ENCODE measurements at places on chromosomes 12 and 14.

DNA sequence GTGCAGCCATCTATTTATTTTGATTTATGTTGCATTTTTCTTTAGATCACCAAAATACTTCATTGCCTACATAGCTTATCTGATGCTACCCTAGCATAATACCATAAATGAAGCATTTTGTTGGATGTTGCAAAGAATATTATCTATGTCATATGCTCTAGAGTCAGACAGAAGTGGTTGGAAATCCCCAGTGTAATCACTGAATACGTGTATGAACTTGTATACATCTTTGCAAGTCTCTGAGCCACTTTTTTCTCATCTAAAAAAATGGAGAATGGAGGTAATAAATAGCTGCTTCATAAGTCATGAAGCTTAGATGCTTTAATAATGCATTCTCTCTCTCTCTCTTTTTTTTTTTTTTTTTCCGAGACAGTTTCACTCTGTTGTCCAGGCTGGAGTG, 18.5 kb downstream of the EVL start:
- no peak for DNase-seq

DNA sequence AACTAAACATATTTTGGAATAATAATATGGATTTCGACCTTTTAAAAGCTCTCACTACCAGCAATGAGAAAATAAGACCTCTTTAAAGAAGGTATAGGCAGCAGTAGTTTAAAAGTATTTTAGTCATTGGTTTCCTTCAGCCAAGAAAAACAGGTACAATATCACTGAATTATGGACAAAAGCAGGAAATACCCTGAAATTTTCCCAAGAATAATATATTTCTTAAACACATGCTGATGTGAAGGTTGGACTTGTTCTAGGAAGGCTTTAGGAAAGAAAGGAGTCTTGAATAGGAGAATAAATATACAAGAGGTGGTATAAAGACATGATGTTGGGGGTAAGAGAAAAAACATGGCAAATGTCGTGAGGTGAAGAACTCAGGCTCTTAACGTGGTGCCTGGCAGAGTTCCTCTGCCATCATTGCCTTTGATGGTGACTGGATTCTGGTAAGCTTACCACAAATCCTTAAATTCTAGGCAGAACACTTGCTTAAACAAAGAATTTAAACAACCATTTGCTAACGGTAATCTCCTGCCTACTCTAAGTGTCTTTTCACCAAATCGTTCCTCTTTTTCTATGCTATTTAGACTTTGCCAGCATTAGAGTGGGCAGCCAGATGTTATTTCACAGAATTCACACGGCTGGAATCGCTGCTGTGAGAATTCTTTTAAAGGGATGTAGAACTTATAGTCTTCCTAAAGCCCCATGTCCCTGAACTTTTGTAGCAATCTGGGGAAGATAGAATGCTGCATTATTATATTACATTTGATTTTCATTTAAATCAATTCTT, 11.9 kb upstream of the NUDT4 start:
- no peak for DNase-seq

DNA sequence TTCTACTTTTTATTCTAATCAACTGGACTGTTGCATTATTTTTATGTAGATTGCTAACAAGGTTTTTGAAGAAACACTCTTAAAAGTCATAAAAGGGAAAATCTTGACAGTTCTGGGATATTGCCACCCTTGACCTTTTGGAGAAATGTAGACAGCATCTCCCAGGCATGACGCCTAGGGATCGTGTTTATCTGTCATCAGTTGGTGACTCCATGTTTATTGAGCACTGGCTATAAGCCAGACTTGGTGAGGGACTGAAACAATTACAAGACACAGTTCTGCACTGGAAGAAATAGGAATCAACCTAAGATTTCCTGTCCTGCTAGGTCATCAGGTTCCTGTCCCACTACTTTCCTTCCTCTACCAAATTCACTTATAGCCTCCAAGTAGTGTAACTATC, 34.5 kb downstream of the HMGA2 start:
- no peak for DNase-seq

DNA sequence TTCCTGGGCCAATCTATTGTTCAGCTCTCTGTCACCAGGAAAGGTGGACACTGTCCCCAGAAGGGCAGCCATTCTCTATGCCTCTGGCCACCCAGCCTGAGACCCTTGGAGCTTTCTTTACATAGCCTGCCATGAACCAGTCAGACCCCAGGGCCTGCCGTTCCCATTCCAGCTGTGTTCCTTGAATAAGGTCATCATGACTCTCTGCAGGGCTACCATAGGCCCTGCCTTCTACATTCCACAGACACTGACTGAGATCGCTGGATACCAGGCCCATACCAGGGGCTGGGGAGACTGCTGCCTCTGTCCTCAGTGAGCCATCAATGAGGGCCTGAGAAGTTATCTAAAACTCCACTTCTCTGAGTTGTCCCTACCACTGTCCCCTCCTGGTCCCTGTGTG, 75.5 kb downstream of the SYNE3 start:
- no peak for DNase-seq

- no peak for DNase-seq
These were observed 8.1 kb downstream of the CARMIL3 start for GRCh38 chr14:24059841-24060388.

GRCh38 chr12:15231493-15231892, 10.3 kb upstream of the RERG start:
- no peak for DNase-seq

DNA sequence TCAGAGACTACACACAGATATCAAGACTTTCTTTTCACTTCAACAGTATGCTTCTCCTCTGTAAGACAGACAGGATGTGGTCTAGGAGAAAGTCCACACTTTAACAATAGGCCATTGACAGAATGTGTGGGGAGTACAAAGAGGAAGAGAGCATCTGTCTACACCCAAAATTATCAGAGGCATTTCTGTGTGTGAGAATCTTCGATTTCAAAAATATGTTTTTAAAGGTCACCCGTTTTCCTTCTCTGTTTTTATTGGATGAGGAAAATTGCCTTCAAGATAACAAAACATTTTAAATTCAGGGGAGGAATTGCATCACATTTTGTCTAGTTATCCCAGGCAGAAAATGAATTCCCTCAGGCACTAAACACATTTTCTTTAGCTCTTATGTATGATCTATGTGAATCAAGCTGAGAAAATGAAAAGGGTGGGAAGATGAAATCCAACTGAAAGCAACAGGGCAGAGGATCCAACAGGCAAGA, 16.4 kb downstream of the NAV3 start:
- DNase-seq: peak; percentile 35

Data from NCI-H146 (cell line).